Bone marrow (tissue), 2 donors: ENCODE measurements at places on chromosomes 2 and 18.

DNA sequence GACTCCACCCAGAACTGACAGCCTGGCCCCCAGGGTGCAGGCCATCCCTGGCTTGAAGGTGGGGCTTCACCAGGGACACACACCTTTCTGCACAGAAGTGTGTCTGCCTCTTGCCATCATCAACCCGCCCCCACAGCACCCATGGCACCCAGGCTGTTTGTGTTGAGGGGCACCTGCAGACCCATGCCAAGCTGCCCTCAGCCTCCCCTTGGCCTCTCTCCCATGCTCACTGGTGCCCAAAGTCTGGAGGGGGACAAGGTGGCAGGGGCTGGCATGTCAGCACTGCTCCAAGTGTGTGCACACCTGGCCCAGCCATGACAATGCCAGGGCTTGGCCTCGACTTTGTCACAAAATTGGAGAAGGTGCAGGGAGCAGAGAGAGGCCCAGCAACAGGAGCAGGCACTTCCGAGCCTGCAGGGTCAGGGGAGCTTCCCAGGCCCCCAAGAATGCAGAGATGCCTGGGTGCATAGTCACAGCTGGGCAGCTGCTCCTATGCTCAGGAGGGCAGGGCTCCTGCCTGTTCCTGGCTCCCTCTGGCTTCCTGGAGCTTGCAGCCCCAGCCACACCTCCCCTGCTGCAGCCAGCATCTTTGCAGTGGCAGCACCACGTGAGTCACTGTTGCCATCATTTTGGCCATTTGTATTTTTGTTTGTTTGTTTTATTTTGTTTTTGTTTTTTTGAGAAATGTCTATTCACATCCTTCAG lies 280.6 kb upstream of the UBE2E3 start:
- DNase-seq: no peak

DNA sequence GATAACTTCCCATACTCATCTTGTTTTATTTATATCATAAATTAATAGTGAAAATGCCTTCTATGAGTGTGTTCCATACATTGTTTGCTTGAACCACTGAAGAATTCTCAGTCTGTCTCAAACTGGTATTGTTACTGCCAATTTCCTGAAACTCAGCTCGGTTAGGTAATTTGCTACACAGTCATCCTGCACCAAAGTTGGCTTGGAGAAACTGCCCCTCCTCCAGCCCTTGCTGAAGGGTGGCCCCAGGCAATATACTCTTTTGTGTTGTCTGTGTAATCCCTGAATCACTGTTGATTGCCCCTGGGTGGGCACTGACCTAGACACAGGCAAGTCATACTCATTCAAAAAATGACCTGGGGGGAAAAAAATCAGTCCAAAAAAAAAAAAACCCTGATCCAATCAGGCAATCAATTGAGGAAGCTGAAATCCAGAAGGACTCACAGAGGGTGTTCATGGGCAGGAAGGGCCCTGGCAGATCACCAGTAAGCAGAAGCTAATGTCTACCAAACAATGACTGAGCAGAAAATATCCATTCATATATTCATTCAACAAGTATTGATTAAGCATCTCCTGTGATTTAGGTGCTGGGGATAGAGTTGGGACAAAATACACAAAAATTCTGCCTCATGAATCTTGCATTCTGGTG lies 3.8 kb upstream of the SESTD1 start:
- no peak for DNase-seq

- DNase-seq: no peak
Observed at GRCh38 chr2:24220554-24221291, 45.9 kb downstream of the FAM228A start.

DNA sequence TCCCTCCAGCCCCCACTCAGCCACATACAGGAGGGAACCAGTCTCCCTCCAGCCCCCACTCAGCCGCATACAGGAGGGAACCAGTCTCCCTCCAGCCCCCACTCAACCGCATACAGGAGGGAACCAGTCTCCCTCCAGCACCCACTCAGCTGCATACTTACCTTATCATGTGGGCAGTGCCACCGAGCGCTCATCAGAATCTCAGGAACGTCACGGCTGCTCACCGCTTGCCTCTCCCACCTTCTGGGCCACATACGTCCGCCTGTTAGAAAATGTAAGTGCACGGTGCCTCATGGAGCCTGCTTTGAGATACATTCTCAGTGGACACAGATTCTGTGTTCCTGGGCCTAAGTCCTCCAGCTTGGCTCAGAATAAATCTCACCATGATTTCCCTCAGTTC lies 124.8 kb downstream of the PXDN start:
- DNase-seq: no peak

DNA sequence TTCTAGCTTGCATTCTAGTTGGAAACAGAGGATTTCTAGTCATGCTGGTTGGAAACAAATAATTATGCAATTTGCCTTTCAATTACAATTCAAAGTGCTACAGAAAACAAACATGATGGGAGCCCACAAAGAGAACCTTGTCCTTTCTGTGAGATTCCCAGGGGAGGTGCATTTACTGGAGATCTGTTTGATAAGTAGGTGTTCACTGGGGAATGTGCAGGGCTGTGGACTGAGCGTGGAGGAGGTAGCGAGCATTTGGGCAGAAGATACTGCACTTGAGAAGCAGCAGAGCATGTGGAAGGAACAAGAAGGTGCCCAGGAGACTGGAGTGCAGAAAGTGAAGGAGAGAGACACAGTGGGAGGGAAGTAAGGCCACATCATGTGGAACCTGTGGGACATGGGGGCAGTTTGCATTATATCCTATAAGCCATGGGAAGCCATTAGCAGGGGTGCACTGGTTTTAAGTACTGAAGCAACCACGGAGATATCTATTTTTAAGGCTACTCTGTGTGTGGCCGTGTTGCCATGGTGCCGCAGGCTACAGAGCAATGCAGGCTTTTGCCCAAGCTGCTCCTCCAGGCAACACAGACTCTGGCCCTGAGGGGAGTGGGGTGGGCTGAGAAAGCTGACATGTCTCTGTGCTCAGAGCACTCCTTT lies 154.0 kb downstream of the ANTXR1 start:
- DNase-seq: no peak

DNA sequence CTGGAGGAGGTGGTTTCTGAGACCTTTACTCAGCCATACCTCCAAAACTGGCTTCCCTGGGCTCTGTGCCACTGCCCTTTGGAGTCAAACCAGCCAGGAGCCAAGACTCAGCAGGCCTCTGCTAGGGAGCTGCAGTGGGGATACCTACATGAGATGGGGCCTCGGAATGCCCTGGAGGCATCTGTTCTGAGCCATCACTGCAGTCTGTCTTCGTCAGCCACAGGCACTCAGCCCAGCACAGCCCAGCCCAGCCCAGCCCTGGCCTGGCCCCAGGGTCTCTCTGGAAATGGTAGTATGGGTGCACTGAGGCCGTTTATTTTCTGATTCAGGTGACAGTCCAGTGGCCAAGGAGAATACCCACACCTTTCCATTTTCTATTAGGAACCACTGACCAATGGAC lies 209.8 kb downstream of the CELF4 start:
- no peak for DNase-seq

- no peak for DNase-seq
Observed at GRCh38 chr2:79716266-79716665, 203.4 kb downstream of the CTNNA2 start.

- DNase-seq: no peak
Observed at GRCh38 chr2:869357-869871, 81.2 kb upstream of the SNTG2 start.

- DNase-seq: no peak
Observed at GRCh38 chr2:39033980-39034379, 86.9 kb downstream of the SOS1 start.

DNA sequence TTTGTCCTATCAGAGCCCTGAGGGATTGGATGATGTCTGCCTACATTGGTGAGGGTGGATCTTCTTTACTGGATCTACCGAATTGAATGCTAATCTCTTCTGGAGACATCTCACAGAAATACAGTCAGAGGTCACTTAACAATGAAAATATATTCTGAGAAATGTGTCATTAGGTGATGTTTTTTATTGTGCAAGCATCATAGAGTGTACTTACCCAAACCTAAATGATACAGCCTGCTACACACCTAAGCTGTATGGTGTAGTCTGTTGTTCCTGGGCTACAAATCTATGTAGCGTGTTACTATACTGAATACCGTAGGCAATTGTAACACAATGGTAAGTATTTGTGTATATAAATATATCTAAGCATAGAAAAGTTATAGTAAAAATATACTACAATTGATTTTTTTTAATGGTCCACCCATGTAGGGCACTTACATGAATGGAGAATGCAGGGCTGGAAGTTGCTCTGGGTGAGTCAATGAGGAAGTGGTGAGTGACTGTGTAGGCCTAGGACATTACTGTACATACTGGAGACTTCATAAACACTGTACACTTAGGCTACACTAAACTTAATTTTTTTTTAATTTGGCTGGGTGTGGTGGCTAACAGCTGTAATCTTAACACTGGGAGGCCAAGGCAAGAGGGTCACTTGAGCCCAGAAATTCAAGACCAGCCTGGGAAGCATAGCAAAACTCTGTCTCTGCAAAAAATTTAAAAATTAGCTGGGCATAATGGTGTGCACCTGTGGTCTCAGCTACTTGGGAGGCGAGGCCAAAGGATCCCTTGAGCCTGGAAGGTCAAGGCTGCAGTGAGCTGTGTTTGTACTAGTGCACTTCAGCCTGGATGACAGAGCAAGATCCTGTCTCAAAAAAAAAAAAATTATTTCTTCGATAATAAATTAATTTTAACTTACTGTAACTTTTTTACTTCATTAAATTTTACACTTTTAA lies 226.3 kb upstream of the UBE2E3 start:
- no peak for DNase-seq

DNA sequence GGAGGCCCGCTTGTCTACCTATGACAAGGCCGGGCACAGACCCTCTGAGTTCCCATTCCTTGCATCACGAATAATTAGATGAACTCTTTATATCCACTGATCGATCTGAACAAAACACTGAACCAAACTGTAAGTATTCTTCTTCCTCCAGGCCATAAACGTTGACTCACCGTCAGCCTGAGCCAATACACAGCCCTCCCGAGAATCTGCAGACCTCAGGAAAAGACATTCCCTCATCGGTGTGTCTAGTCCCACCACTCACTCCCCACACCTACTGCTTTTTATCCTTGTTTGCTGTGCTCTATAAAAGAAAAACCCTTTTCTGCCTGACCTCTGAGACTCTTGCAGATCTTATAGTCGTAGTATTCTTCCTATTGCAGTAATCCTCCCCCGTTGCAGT lies 41.0 kb downstream of the TMEM87B start:
- DNase-seq: no peak

DNA sequence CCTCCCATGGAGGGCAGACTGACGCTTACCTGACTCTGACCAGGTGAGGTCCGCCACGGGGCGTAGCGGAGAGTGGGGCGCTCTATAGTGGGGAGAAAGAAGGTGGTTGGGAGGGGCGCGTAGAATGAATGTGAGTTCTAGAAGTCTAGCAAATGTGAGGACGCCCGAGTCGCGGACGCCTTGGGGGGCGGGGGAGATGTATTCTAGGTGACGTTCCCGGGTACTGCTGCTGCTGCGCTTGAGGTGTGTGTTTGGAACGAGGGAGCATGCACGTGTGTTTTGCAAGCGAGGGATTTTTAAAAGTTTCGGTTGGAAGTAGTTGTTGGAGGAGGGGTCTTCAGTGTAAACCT lies 758 bp downstream of the RIF1 start:
- DNase-seq: peak; percentile 4

DNA sequence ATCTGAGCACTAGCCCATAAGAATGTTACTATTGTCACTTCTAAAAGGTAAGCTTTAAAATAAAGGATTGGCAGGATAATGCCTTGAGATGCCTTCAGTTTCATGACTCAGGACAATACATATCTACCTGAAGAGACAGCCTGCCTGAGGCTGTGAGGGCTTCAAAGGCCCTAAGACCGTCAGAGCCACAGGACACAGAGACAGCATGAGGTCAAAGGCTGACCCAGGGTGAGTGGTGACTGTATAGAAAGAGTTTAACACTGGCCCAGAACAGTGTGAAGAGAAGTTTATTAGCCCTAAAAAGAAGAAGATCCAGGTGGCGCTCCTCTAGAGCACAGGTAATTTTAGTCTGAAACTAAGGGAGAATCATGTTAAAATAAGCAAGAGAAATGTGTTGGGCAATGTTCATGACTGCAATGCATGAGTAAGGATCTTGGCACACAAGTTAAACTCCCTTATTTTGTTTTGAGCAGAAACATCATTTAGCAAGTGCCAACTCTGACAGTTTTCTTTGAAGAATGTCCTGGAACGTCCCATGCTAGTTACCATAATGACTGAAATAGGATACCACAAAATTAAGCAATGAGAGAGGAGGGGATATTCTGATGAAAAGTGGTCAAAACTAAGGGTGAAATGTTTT lies 78.1 kb upstream of the FAM110C start:
- DNase-seq: no peak

- DNase-seq: no peak
Observed at GRCh38 chr2:855177-855576, 95.5 kb upstream of the SNTG2 start.

DNA sequence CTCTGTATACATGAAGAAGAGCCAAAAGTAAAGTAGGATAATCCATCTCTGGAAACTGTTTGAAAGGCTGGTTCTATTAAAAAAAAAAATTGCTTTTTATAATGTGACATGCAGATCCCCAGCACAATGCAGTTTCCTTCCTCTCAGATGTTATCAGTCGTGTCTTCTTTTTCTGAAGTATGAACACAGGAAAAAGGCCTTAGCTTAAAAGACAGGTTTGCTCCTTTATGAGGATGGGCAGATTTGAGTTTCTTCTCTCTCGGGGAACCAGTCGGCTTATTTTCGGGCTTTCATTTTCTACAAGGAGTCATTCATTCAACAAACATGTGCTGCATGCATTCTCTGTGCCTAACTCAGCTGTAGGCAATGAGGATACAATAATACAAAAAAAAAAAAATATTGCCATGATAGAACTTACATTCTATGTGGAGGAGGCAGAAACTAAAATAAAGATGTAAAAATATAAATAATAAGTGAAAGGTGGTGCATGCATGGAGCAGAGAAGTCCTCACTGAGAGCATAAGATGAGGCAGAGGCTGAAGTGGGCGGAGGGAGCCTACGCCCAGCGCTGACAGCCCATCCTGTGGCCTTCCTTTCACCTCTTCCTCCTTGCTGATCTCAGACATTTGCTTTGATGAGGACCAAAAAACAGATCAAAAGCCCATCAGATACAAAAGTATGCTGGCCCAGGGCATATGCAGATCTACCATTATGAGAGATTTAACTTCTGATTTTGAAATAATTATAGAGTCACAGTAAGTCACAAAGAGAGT lies at the start of gene CD226:
Gene CD226, minus strand, starts transcription at position 513 of the 773 bp plus-strand sequence. Its CDS starts 467 bp downstream, at position 46.
- DNase-seq: peak; percentile 39

DNA sequence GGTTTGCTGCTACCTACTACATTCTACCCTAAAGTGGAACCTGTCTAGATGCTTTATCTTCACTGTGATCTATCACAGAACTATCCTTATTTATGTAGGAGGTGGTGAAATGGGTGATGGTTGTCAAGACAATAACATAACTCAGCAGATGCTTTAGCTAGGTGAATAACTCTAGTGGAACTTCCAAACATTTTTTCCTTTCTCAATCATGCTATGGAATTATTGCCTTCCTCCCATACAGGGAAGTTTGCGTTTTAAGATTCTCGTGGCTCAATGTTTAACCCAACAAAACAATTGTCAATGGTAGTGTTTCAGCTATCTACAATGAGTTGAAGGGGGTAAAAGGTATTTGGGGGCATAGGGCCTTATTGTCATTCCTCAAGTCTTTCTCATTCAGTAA lies 82.6 kb upstream of the GLI2 start:
- DNase-seq: no peak
